ENCODE measurements at places on chromosomes 16 and 17.

DNA sequence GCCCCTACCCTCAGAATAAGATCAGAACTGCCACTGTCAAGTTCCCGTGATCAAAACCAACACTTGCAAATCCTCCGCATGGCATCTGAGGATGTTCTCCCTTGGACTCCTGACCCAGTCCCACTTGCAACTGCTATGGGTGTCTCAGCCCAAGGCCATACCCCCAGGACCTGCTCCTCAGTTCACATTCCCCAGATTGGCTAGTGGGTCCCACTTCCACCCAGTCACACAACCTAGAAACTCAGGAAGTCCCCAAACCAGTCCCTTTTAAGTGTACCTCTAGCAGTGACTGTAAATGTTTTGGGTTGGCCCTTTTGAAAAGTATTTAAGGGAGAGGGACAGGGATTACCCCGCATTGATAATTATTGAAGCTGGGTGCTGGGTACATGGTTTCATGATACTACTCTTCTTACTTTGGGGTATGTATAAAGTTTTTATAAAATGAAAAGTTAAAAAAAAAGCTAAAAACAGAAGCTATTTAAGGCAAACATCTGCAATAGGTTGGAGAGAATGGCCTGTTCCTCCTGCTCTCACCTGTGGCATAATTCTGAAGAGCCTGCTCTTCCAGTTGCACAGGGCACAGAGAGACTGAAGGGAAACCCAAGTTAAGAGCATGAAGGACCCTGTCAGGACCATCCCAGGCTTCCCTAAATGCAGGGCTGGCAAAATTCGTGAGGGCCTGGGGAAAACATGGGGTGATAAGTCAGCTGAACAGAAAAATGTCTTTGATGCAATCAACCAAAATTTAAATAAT lies 42.5 kb downstream of the ERN1 start:
- DNase-seq = no peak

- DNase-seq = no peak
Measured at GRCh38 chr16:35510701-35511100, 2051.3 kb downstream of the TP53TG3F start.

DNA sequence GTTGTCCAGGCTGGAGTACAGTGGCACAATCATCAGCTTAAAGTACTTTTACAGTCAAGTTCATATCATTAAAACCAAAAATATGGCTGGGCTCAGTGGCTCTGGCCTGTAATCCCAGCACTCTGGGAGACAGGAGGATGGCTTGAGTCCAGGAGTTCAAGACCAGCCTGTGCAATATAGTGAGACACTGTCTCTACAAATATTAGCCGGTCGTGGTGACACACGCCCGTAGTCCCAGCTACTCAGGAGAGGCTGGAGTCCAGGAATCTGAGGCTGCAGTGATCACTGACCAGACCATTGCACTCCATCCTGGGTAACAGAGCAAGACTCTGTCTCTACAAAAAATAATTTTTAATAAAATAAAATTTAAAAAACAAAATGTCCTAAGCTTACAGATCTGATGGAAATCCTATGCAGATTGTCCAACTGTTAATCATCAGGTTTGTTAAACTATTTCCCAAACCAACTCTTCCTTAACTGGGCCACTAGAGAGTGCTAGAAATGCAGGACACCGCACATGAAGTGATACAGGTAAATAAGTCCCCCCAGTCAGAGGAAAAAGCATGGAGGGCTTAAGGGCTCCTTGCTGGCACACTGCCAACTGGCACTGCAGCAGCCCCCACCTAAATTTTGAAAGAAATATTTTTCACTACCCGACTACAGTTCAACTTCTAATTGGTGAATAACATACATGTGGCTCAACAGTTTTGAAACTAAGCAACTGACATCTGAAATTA lies 2.8 kb downstream of the USP22 start:
- DNase-seq = peak; percentile 75

- DNase-seq = no peak
Measured at GRCh38 chr16:68524069-68524820, 14.8 kb upstream of the ZFP90 start.

GRCh38 chr17:82600731-82601446 lies 47.4 kb downstream of the WDR45B start:
- peak; percentile 24 for DNase-seq

- DNase-seq = no peak
Measured at GRCh38 chr16:11877374-11877773, 26.0 kb upstream of the RSL1D1 start.

DNA sequence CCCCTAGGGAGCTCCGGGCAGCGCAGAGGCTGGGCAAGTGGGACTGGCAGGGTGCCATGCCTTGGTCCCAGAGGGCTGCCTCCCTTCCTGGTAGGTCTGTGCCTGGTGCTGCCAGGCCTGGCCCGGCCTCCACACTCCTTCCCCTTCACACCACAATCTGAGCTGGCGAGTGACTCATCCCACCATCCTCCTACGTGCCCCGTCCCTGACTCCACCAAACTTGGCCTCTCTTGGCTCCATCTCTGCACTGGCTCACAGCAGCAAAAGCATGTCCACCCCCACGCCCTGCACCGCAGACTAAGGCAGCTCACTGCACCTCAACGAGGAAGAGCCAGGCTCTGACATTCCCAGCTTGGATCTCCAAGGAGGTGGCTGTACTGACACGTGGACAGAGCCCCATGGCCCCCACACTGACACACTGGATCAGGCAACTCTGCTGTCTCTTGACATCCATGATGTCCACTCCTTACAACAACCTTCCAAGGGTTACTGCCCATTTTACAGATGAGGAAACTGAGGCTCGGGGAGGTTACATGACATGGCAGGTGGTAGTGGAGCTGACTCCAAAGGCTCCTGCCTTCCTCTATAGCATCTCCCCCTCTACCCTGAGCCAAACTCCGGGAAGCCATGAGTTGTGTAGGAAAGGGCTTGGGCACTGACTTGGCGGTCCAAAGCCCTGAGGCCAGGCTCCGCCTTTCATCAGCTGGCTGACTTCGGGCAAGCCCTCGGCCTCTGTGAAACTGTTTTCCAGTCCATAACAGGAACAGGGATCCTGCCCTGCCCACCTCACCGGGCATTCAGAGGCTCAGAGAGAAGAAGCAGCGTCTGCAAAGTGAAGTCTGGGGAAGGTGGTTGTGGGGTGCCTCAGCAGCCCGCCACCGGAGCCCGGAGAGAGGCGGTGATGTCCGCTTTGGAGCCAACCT lies 20.1 kb upstream of the KRT19 start:
- no peak for DNase-seq

DNA sequence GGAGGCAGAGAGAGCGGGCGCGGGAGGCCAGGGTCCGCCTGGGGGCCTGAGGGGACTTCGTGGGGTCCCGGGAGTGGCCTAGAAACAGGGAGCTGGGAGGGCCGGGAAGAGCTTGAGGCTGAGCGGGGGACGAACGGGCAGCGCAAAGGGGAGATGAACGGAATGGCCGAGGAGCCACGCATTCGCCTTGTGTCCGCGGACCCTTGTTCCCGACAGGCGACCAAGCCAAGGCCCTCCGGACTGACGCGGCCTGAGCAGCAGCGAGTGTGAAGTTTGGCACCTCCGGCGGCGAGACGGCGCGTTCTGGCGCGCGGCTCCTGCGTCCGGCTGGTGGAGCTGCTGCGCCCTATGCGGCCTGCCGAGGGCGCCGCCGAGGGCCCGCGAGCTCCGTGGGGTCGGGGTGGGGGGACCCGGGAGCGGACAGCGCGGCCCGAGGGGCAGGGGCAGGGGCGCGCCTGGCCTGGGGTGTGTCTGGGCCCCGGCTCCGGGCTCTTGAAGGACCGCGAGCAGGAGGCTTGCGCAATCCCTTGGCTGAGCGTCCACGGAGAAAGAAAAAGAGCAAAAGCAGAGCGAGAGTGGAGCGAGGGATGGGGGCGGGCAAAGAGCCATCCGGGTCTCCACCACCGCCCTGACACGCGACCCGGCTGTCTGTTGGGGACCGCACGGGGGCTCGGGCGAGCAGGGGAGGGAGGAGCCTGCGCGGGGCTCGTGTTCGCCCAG lies 1.2 kb upstream of the CBX4 start:
- no peak for DNase-seq

- peak; percentile 99 for DNase-seq
Measured at GRCh38 chr17:43170140-43170765, 761 bp upstream of the NBR1 start.

DNA sequence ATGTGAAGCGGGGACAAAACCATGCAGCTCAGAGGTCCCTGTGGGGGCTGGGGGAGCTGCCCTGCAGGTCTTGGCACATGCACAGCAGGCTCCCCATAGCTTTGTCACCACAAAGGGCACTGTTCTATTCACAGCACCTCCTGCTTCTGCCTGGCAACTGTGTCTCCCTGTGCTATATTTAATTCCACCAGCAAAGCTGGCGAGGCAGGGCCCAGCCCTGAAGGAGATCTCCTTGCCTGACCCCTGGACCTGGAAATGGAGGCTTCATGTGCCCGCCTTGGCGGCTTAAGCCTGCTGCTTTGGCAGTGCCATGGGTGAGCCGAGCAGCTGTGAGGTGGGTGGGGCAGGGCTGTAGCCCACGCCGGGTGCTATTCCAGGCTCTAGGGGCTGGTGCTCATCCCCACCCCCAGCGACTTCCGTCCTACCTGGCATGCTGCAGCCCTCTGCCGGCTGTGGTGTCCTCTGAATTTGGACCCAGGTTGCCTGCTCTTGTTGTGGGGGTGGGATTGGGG lies 6.8 kb downstream of the LDHD start:
- peak; percentile 64 for DNase-seq

GRCh38 chr17:9240659-9241370 lies 219.5 kb downstream of the NTN1 start:
- no peak for DNase-seq

- no peak for DNase-seq
Measured at GRCh38 chr16:65786916-65787315, 579.6 kb upstream of the CDH5 start.

DNA sequence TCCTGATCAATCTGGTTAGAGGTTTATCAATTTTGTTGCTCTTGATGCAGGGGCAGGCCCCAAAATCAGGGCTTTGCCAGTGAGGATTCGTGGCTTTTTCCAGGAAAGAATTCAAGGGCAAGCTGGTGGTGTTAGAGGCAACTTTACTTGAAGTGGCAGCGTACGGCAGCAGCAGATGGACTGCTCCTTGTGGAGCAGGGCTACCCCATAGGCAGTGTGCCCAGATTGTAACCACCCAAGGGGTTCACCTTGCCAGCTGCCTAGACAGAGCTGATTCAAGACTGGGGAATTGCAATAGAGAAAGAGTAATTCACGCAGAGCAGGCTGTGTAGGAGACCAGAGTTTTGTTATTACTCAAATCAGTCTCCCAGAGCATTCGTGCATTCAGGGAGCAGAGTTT lies 16.7 kb downstream of the DRC7 start:
- peak; percentile 50 for DNase-seq

DNA sequence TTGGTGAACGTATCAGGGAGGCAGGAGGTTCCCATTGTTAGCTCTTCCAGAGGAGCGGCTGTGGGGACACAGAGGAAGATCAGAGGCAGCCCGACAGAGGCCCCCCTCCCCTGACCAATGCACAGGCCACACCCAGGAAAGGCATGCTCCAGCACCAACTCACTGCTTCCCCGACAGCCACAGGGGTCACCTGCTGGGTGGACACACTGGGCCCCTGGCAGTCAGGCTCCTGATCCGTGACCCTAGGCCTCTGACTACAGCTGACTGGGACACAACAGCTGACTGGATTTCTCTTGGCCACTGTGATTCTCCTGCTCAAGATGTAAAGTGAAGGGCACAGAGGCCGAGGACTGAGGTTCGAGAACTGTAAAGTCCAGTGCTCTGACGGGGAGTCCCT lies 63.5 kb downstream of the IL21R start:
- DNase-seq = no peak

DNA sequence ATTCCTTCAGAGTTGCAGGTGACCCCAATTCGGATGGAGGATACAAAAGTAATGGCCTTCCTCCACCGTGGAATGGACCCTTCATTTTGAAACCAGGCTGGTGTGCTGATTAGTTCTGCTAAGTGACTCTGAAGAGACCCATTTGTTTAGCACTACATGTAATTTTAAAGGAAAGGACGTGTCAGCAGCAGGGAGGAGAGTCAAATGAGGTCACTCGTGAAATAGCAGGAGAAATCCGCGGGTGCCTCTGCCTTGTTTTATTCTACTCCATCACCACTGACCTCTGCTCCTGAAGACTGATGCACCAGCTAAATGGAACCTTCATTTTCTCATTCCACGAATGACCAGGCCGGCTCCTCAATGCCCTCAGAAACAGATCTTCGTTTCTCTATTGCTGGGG lies 589.2 kb downstream of the CDH11 start:
- no peak for DNase-seq

GRCh38 chr16:337975-338575 lies 14.4 kb downstream of the AXIN1 start:
- DNase-seq = peak; percentile 64

GRCh38 chr16:89619840-89620239 lies 6.4 kb downstream of the DPEP1 start:
- DNase-seq = no peak

DNA sequence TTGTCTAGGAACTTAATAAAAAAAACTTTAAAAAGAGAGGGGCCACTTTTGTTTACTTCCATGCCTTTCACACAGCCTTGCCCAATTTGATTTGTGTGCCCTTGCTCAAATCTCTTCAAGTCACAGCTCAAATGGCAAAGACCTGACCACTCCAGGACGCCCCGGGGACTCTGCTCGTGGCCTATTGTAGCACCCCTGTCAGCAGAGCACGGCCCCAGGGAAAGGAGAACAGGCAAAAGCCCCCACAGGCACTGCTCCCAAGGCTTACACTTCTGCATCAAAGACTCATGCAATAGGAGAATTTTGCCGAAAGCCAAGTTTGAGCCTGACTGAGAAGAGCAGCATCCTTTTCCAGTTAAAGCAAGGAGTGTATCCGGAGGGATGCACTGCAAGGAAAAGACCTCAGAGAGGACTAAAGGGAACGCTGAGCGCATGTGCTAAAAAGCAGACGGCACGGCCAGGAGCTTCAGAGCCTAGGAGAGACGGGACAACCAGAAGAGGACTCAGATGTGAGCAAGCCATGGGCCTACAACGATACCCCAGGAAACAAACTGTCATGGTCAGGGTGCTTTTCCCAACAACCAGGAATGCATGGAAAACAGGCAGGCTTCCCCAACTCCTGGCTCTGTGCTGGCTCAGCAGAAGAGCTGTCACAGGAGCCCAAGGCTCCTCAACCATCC lies 8.2 kb downstream of the CREBBP start:
- DNase-seq = peak; percentile 43

DNA sequence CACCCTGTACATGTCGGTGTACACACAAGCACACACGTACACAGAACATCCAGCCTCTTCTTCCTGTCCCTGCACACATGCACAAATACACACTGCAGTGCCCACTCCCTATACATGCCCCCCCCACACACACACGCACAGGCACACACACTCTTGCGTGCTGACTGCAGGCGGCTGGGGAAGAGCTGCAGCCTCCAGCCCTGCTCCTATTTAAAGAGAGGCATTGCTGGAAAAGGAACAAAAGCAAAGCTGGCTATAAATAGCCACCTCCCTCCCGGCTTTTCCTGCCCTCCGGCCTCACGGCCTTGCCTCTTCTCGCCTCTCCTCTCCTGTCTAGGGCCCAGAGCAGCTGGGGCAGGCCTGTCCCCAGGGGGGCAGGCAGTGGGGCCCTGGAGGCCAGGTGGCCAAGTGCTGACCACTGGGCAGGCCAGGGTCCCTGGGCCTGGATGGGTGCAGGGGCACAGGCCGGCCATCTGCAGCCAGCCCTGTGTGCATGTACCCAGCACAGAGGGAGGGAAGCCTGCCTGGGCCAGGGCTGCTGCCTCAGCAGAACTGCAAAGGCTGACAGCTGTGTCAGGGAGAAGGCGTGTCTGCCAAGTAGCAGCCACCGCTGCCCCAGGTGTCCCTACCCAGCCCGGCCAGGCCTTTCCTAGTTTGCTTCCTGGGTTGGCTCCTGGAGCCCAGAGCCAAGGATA lies 25.4 kb downstream of the RTN4RL1 start:
- DNase-seq = peak; percentile 91

- no peak for DNase-seq
Measured at GRCh38 chr16:81578636-81579413, 134.2 kb downstream of the CMIP start.

Data from G401 (cell line).